B cell (primary cell): ENCODE measurements at places on chromosomes 3 and 15. TPM values are rescaled to one million over a fixed set of nuclear protein-coding genes. Genes with fewer than 3 reads are reported as not detected.

DNA sequence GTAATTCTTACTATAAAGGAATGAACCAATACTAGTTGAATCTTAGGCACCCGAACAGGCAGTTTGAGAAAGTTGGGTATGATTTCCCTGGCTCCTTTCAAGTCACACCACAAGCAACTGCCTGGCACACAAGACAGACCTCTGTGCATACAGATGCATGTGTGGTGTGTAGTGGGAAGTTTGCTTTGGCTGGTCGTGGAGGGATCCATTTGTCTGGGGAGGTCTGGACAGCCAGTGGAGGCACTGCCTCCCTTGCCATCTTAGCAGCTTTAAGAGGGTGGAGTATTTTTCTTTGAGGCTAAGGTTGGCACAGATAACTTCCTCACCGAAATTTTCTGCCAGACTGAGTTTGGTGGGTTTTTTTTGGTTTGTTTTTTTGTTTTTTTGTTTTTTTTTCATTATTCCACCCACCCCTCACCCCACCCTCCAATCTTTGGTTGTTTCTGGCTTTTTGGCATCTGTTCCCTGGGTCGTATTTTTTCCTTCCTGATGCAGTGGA lies 97.1 kb downstream of the TMEM212 start:
- H3K4me3 ChIP-seq, result no peak overlapping the region
- no peaks in the 10 kb centered on the region for H3K27me3 ChIP-seq
- DNase-seq, result no peak
- no peaks in the 10 kb centered on the region for H3K36me3 ChIP-seq
- H3K27ac ChIP-seq, result no peak overlapping the region

- no peaks in the 10 kb centered on the region for H3K36me3 ChIP-seq
- H3K27me3 ChIP-seq, result no peaks in the 10 kb centered on the region
Observed at GRCh38 chr15:100559330-100559729, 30.6 kb upstream of the CERS3 start.

DNA sequence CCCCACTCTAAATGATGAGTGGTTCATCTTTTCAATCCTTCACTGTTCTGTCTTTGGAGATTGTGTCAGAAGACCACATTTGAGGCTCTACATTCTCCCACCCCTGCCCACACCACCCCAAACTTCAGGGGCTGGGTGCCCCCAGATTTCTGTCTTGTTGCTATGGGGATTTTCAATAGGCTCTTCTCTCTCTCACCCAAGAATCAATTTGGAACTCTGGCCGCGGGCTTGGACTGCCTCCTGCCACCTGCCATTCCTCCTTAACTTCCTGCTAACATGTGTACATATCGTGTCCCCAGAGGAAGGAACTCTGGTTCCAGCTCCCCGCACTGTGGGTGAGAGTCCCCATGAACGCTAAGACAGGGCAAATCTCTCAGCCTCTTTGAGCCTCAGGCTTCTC lies 67.4 kb upstream of the LARS2 start:
- no peak for DNase-seq
- H3K27ac ChIP-seq, result no peak overlapping the region
- no peaks in the 10 kb centered on the region for H3K36me3 ChIP-seq
- H3K4me3 ChIP-seq, result no peak overlapping the region
- no peaks in the 10 kb centered on the region for H3K27me3 ChIP-seq

GRCh38 chr3:45035441-45036301 lies 9.6 kb downstream of the CLEC3B start:
- peak; percentile 31 for DNase-seq
- peaks cover 20% of the 10 kb centered on the region for H3K4me1 ChIP-seq
- H3K27me3 ChIP-seq, result peaks cover 30% of the 10 kb centered on the region
- no peak overlapping the region for H3K27ac ChIP-seq
- H3K36me3 ChIP-seq, result no peaks in the 10 kb centered on the region
- no peak overlapping the region for H3K4me3 ChIP-seq

DNA sequence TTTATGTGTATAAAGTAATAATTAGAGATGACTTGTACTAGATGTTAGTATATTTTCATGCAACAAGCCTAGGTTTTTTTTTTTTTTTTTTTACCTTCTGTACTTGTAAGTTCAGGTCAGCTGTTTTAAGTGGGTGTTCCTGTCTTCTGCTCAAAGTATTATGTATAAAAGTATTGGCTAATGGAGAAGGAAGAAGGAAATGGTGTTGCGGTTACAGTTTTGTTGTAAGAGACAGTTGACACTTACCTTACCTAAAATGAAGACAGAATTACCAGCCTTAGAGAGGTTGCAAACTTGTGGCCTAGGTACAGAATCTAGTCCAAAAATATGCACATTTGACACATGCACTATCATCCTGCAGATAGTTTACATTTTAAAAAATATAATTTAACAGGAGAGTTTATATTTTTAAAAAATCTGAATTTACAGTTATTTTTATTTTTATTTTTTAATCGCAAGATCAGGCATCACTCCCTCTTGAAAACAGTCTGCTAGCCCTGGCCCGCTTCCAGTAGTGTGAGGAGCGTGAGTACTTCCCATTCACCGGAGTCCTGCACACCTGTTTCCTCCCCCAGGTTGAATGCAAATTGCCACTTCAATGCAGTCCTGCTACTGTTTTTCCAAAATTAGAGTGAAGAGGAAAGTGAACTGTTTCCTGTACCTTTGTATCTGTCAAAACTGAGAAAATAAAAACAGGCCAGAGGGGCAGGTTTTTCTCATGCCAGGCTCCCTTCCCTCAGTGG lies 224.3 kb upstream of the SOX2 start:
- H3K4me3 ChIP-seq, result no peak overlapping the region
- no peak overlapping the region for H3K27ac ChIP-seq
- no peak for DNase-seq
- H3K4me1 ChIP-seq, result no peaks in the 10 kb centered on the region

DNA sequence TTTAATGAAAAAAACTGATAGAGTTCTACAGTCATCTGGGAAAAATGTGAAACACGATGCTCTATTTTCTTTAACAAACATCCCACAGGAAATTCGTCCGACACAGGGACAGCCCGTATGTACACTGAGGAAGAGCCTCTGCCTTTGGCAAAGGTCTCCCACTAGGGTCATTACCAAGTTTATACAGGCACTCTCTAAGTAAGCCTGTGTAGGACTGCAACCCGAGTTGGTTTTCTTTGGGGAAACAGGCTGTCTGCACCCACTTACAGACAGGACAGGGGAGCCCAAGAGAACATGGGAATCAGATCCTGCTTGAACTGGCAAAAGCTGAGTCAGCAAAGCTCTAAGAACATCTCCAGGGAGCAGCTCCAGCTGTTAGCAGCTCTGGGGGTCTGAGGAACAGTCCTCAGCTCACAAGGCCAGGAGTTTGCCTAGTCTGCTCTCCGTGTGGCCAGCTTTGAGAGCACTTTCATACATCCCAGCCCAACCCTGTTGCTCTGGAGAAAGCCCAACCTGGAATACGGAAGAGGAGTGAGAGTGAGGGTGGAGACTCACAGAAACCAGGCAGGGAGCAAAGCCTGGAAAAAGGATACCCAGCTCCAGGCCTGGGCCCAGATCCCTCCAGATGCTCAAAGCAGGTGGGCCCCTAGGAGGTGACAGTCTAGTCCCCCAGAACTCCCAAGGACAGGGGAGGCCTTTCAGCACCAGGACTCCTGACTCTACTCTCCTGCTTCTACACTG lies 1.9 kb downstream of the TBC1D2B start:
- H3K27me3 ChIP-seq, result no peaks in the 10 kb centered on the region
- H3K4me1 ChIP-seq, result peaks cover 17% of the 10 kb centered on the region
- DNase-seq, result no peak
- H3K4me3 ChIP-seq, result no peak overlapping the region

- no peaks in the 10 kb centered on the region for H3K36me3 ChIP-seq
- H3K27me3 ChIP-seq, result no peaks in the 10 kb centered on the region
- DNase-seq, result no peak
- no peak overlapping the region for H3K4me3 ChIP-seq
Observed at GRCh38 chr3:25589783-25590258, 74.9 kb downstream of the TOP2B start.

GRCh38 chr15:62550106-62550505 lies 385.0 kb upstream of the C2CD4B start:
- no peaks in the 10 kb centered on the region for H3K36me3 ChIP-seq
- no peak overlapping the region for H3K4me3 ChIP-seq
- no peak for DNase-seq
- H3K27ac ChIP-seq, result no peak overlapping the region
- peaks cover 10% of the 10 kb centered on the region for H3K4me1 ChIP-seq

- H3K4me1 ChIP-seq, result peaks cover 43% of the 10 kb centered on the region
- peak overlapping the region; percentile 70 for H3K27ac ChIP-seq
- no peak overlapping the region for H3K4me3 ChIP-seq
- H3K36me3 ChIP-seq, result peaks cover 71% of the 10 kb centered on the region
- DNase-seq, result no peak
Observed at GRCh38 chr3:52269776-52270175, 8.7 kb downstream of the WDR82 start.

GRCh38 chr3:81470524-81471278 lies 290.7 kb downstream of the GBE1 start:
- H3K27ac ChIP-seq, result no peak overlapping the region
- no peak overlapping the region for H3K4me3 ChIP-seq
- H3K27me3 ChIP-seq, result no peaks in the 10 kb centered on the region
- no peak for DNase-seq
- H3K36me3 ChIP-seq, result no peaks in the 10 kb centered on the region

DNA sequence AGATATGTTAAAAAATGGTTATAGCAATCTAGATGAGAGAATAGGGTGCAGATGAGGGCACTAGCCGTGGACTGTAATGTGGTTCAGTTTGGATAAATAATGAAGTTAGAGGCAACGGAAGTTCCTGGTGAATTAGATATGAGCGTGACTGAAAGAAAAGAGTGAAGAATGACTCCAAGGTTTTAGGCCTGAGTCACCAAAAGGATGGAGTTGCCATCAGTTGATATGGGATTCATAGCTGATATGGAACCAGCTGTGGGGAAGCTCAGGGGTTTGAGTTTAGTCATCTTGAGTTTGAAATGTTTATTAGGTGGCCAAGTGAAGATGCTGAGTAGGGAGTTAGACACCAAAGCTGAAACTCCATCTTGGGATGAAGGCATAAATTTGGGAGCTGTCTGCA lies 66.2 kb downstream of the SSR3 start:
- no peak overlapping the region for H3K27ac ChIP-seq
- DNase-seq, result no peak
- no peaks in the 10 kb centered on the region for H3K36me3 ChIP-seq
- no peaks in the 10 kb centered on the region for H3K27me3 ChIP-seq

DNA sequence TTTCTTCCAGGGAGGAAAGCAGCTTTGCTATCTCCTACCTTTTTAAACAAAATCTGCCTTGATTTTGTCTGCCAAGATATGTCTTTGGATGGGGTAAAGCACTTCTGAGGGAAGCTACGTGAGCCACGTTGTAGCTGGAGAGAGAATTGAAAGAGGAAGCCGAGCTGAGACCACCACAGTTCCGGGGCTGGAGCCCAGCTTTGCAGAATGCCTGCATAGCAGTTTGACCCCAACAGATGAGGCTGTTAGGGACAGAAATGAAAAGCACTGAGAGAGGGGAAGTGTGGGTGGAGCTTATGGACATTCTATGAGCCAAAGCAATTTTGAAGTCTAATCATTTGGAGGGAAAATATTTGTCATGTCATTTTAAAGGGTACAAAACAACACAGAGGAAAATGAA lies 45.4 kb downstream of the LIPC start:
- peaks cover 3% of the 10 kb centered on the region for H3K4me1 ChIP-seq
- H3K36me3 ChIP-seq, result no peaks in the 10 kb centered on the region
- H3K4me3 ChIP-seq, result no peak overlapping the region
- H3K27me3 ChIP-seq, result peaks cover 5% of the 10 kb centered on the region
- no peak for DNase-seq

- DNase-seq, result no peak
- peaks cover 3% of the 10 kb centered on the region for H3K36me3 ChIP-seq
- peaks cover 20% of the 10 kb centered on the region for H3K4me1 ChIP-seq
- H3K4me3 ChIP-seq, result no peak overlapping the region
Observed at GRCh38 chr3:50316657-50317242, 5.8 kb downstream of the HYAL2 start.

GRCh38 chr15:88695691-88696251 lies 57.0 kb downstream of the ISG20 start:
- no peak overlapping the region for H3K4me3 ChIP-seq
- H3K27ac ChIP-seq, result no peak overlapping the region
- no peaks in the 10 kb centered on the region for H3K4me1 ChIP-seq

- no peaks in the 10 kb centered on the region for H3K27me3 ChIP-seq
- peaks cover 2% of the 10 kb centered on the region for H3K36me3 ChIP-seq
- no peaks in the 10 kb centered on the region for H3K4me1 ChIP-seq
- no peak overlapping the region for H3K4me3 ChIP-seq
- DNase-seq, result no peak
- no peak overlapping the region for H3K27ac ChIP-seq
Observed at GRCh38 chr3:31543375-31543774, 10.7 kb downstream of the STT3B start.

DNA sequence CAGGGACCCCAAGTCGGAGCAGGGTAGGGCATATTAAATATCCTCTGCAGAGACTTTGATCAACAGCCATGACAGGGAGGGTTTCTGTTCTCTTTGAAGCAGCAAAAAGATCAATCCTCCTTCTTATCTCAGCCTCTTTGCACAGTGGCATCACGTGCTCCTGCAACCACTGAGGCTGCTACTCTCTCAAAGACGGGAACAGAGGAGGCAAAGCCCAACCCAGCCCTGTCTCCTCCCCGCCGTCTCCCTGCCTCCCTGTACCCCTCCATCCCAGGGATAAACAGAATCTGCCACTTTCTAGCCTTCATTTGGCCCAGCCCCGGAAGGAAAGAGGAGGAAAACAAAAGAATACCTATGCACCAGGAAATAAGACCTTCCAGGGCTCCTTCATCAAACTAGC lies 7.5 kb upstream of the TBC1D21 start:
- H3K27ac ChIP-seq, result no peak overlapping the region
- no peak overlapping the region for H3K4me3 ChIP-seq
- no peaks in the 10 kb centered on the region for H3K4me1 ChIP-seq
- DNase-seq, result no peak
- H3K36me3 ChIP-seq, result no peaks in the 10 kb centered on the region

Gene EAF2
- polyA plus RNA-seq, result 161 and 221 TPM in 2 replicates

Gene TM4SF18
- polyA plus RNA-seq, result not detected in 2 replicates

Gene SLC15A2
- polyA plus RNA-seq, result 16.9 and 18.2 TPM in 2 replicates

Gene MUSTN1
- polyA plus RNA-seq, result 8.3 and 11.2 TPM in 2 replicates

Gene PRTG
- not detected in 2 replicates for polyA plus RNA-seq

Gene DNASE1L3
- polyA plus RNA-seq, result 0.66 and 2.6 TPM in 2 replicates

Gene CDC25A
- polyA plus RNA-seq, result 0.22 and 0.27 TPM in 2 replicates

Gene PPP4R2
- 9.8 and 16.8 TPM in 2 replicates for polyA plus RNA-seq

Gene RETNLB
- not detected in 2 replicates for polyA plus RNA-seq

Gene EPM2AIP1
- polyA plus RNA-seq, result 13.5 and 20.3 TPM in 2 replicates
